Fibroblast of skin of left biceps (primary cell): ENCODE measurements at places on chromosomes 1 and 21.

DNA sequence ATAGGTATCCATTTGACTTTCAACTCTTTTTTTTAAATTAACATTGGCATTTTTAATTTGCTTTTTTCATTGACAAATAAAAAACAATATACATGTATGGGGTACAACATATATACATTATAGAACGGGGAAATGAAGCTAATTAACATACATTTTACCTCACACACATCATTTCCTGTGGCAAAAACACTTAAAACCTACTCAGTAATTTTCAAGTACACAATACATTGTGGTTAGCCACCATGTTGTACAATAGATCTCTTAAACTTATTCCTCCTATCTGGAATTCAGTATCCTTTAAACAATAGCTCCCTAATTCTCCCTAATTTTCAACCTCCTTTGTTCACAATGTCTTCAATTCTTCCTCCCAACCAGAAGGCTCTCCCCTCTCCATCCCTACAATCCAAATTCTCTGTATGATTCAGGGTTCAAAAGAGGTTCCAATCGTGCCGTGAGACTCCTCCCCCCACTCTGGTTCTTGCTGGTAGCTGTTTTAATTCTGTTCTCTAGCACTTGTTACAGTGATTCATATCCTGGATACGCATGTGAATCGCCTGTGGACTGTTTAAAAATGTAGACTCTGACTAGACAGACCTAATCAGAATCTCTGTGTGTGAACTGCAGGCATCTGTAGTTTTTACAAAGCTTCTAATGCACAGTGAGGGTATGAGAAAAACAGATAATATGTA lies 87.6 kb upstream of the DUSP10 start:
- DNase-seq: peak; percentile 81

DNA sequence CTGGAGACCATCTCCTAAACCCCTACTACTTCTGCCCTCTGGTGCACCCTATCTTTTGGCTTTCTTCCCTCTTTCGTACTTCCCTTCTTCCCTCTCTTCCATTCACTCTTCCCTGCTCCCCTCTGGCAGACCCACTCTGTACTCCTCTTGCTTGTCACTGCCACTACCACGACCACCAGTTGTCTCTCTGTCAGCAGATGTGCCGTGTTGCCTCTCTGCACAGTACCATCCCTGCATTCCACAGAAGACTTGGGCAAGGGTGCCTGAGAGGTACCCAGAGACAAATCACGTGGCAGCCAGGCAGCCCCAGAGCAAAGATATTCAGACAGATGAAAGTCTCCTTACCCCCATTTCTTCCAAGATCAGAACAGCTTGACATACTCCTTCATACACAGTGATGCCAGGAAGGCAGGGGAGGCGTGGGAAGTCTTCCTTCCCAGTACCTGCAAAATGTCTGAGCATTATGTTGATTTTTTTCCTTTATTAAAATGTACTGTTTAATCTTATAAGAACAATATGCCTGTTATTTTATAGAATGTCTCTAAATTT lies 15.0 kb downstream of the CAMSAP2 start:
- DNase-seq: no peak

GRCh38 chr1:40341491-40342380 lies 24.6 kb upstream of the COL9A2 start:
- DNase-seq: no peak

DNA sequence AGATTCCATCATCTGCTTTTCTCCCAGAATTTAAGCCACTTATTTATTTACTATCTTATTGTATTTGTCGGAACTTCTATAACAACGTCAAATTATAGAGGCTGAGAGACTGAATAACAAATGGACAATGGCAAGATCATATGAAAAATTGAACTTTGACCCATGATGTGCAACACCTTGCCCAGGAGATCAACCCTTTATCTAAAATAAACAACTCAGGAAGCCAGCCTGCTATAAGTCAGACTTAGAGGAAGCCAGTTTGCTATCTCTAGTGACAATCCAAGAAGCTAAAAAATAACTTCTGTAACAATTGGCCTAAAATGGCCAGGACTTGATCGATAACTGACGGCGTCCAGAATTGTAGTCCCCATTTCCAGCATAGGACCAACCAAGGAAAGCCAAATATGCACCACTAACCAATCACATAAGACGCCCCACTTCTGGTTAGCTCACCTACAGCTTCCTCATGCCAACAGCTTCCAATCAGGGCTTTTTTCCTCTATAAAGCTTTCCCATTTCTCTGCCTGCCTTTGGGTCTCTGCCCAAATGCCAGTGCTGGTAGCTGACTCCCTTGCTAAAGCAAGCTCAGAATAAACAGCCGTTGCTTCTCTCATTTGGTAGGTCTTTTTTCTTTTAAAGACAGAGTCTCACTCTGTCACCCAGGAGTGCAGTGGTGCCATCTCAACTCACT lies 28.5 kb downstream of the ANP32E start:
- no peak for DNase-seq

- no peak for DNase-seq
These were observed 198.3 kb downstream of the SLC44A5 start for GRCh38 chr1:75412616-75413015.

GRCh38 chr1:244296003-244296402 lies 155.7 kb downstream of the ADSS2 start:
- DNase-seq: no peak

GRCh38 chr1:15258833-15259621 lies 12.0 kb downstream of the FHAD1 start:
- DNase-seq: no peak

DNA sequence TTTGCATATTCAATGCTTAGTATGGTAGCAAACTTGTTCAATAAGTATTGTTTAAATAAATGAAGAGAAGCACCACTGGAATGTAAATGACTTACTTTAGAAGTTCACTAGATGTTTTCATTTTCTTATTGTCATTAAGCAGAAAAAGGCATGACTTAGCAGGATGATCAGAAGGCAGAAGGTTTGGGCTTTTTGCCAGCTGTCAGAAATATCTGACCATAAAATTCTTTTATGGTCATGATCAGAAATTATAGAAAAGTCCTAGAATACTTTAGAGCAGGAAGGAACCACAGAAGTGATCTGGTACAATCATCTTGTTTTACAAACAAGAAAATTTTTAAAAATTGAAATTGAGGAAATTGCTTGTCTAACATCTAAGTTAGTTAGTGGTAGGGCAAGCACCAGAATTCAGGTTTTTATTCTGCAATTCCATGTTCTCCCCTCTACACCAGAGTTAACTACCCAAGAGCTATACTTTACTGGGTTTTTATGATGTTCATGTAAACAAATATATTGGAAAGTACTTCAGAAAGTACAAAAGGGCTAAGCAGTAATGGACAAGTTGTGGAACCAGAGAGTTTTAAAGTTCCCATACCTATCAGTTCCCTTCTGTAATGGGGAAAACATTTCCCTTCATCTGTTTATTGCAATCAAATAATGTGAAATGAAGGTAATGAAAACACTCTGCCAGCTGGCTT lies 10.1 kb downstream of the FMO5 start:
- DNase-seq: no peak

DNA sequence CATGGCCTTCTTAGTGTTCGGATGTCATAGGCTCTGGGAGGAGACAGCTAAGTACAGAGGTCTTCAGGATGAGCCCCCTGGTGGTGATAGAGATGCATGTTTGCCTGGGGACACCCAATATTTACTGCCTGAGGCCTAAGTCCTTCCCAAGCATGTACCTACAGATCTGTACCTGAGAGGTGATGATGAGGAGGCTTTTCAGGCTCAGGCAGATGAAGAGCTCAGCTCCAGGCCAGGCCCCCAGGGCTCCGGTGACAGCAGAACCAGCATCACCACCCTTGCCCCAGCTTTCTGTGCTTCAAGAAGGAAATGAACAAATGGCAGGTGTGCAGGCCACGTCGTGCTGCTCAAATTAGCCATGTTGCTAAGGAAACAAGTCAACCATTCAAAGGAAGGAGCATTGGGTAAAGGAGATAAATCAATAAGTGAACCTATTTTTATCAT lies 21.1 kb downstream of the CACNA1E start:
- no peak for DNase-seq

- DNase-seq: no peak
These were observed 53.3 kb upstream of the BOLA1 start for GRCh38 chr1:149846042-149846441.

- no peak for DNase-seq
These were observed 2.5 kb upstream of the GRHL3 start for GRCh38 chr1:24316645-24317044.

DNA sequence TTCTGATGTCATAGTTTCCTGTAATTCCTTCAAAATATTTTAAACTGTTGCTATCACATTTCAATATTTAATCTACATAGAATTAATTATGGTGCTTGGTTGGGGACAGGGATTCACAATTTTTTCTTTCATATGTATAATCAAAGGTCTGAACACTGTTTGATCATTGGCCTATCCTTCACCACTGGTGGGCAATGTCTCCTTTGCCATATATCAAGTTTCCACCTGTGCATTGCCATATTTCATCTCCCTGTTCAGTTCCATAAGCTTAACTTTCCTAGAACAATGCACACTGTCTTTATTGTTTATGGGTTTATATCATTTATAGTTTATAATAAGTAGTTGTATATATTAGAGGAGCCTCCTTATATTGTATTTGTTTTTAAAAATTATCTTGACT lies 374.9 kb upstream of the PTBP2 start:
- DNase-seq: no peak

DNA sequence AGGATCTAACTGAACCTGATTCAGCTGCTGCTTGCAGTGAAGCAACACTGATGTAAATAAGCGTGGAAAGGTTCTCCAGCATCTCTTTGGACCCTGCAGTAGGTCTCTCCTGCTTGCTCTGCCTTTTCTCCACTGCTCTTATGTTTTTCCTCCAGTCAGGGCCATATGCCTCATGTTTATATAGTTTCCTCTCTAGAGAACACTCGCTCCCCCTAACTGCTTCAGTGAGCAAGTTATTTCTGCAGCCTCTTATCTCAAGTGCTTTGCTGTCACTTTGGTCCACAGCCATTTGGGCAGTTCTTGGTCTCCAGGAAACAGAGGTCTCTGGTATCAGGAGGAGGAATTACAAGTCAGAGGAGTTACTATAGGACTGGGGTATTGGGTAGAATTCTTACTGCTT lies 5.3 kb downstream of the PRUNE1 start:
- DNase-seq: no peak

- no peak for DNase-seq
These were observed 140.9 kb downstream of the RHOU start for GRCh38 chr1:228876187-228876586.

- DNase-seq: no peak
These were observed 213.8 kb downstream of the DUSP10 start for GRCh38 chr1:221527886-221528624.

DNA sequence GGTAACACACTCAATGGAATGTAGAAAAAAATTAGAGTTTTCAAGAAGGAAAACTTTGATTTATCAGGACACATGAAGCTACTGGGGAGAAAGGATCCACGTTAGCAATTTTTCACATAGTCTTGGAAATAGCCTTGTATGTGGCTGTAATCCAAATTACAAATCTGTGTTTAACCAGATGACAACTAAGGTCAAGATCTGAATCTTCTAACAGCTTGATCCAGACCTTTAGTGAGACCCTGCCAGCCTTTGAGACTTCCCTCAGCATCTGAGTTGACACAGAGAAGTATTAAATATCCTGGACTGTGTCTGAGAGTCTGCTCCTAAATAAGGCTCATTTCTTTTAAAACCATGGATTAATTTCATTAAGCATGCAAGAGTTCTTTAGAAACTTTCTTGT lies 135.9 kb upstream of the KCNK2 start:
- no peak for DNase-seq

DNA sequence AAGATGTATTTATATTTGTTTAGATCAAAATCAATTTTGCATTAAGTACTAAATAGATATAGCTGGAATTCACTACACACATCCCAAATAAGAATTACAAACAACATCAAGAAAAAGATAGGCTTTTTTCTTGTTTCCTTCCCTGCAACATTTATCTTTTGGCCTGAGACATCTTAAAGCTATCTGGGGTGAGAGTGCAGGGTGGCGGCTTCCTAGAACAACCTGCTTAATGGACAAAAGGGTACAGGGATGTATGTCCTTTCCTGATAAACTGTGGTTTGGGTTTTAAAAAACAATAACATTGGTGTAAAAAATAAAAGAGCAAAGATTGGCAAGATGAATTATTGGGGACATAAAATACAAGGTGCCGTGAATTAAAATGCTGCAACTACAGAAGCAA lies 54.4 kb downstream of the EPRS1 start:
- no peak for DNase-seq

- DNase-seq: no peak
These were observed 8.0 kb downstream of the HJV start for GRCh38 chr1:146013559-146013922.
